ENCODE measurements at places on chromosomes 2 and 18.

GRCh38 chr2:24739354-24740025 is 53.7 kb downstream of the PTRHD1 start:
- DNase-seq, result no peak

DNA sequence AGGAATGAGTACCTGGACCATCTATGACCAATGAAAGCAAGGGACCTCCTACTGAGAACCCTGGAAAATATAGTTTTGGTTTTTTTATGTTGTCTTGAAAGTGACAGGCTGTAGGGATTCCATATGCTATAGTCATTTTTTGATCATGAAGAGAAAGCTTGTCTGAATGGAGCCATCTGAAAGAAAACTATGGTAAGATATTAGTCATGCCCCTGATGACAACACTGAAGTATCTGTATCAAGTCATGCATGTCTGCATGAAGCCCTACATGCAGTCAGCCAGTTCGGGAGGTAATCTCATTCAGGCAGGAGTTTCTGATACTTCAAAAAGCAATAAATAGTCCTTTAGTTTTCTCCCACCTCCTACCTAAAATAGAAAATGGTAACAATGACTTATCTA is 1042.0 kb downstream of the DPP10 start:
- no peak for DNase-seq

- DNase-seq, result no peak
Observed at GRCh38 chr2:39492095-39492590, 55.1 kb upstream of the MAP4K3 start.

DNA sequence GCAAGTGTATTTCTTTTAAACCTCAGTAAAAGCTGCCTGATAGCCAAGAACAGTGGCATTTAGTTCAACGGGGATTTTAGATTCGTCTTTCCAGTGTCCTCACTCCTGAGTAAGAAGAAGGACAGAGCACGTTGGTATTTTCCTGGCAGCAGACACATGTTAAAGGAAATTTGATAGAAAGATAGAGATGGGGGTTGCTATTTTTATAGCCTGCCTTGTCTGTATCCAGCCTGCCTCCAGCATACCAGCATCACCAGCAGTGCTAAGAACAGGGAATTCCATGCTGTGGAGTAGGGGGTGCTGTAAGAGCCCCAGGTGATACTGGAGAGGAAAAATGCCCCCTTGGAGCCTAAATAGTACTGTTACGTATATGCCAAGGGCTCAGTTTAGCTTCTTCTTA is 1.1 kb upstream of the SMYD1 start:
- DNase-seq, result no peak

- DNase-seq, result no peak
Observed at GRCh38 chr18:32301976-32302743, 112.3 kb downstream of the MEP1B start.

- DNase-seq, result no peak
Observed at GRCh38 chr2:110820128-110820527, 87.8 kb downstream of the ACOXL start.

- DNase-seq, result no peak
Observed at GRCh38 chr18:49135877-49136276, 185.1 kb upstream of the SMAD7 start.

DNA sequence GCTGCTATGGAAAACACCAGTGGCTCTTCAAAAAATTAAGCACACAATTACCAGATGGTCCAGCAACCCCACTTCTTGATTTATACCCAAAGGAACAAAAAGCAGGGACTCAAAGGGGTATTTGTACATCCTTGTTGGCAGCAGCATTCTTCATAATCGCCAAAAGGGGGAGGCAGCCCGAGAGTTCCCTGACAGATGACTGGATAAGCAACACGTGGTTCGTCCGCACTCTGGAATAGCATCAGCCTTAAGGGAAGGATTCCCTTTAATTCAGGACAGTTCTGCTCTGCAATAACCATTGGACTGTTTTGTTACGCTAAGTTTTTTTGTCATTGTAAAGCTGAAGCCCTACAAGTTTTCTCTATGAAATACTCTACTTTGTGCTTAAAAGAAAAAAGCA is 76.7 kb upstream of the TWIST2 start:
- DNase-seq, result no peak

DNA sequence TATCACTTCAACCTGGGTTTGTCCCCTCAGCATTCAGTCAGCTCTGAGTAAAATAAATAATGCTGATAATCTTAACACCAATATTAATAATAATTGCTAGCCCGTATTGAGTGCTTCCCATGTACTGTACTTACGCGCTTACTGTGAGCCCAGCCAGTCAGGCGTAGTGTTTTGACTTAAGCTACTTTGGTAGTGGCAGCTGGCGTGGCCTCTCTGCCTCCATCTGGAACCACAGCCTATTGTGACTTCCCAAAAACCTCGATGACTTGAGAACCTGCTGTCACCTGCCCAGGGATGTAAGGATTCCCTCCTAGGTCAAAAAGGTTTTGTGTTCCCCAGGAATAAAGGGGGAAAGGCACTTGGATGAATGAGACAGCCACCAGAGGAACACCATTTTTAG is 53.2 kb downstream of the SUMO1 start:
- DNase-seq, result no peak

DNA sequence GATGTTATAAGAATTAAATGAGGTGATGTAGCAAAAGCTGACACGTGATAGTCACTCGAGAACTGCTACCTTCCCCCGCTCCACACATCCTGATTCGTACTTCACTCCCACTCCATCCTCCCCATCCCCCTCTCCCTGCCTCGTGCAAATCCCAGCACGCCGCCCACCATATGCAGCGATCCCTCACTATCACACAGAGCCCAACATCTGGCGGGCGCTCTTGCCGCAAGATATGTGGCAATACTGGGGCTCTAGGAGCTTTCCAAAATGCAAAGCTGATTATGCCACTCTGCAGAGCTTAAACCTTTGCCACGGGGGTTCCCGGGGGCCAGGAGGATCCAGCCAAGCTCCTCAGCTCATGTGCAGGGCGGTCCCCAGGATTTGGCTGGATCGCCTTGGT is 37.4 kb downstream of the DNMT3A start:
- DNase-seq, result no peak

GRCh38 chr2:164771897-164772296 is 69.7 kb downstream of the COBLL1 start:
- no peak for DNase-seq

DNA sequence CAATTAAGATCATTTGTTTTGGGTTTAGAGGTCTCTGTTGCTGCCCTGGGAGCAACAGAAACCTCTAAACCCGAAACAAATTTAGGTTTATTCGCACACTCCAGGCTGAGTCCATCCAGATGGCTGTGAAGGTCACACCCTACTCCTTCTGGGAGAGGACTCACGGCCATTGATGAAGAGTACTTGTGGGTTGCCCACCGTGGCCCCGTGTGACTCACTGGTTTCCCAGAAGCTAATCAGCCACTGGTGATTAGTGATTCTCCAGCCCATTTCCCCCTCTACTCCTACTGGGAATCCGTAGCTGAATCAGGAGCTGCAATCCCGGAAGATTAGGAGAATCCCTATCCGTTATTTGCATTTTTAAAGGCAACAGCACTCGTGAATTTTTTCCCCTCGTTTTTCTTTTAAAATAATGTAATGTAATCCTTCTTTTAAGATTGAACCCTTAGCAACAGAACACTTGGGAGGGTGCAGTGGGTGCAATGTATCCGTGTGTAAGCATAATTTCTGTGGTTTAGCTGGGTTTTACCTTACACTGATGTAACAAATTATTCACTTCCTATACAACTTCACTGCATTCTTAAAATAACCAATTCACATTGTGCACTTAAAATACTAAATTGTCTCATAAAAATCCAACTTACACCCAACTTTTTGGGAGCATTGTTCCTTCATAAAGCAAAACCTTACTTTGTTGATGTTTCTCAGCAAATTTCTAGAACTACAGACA is 27.5 kb upstream of the EPAS1 start:
- DNase-seq, result no peak

- no peak for DNase-seq
Observed at GRCh38 chr18:34544930-34545329, 165.2 kb upstream of the DTNA start.

DNA sequence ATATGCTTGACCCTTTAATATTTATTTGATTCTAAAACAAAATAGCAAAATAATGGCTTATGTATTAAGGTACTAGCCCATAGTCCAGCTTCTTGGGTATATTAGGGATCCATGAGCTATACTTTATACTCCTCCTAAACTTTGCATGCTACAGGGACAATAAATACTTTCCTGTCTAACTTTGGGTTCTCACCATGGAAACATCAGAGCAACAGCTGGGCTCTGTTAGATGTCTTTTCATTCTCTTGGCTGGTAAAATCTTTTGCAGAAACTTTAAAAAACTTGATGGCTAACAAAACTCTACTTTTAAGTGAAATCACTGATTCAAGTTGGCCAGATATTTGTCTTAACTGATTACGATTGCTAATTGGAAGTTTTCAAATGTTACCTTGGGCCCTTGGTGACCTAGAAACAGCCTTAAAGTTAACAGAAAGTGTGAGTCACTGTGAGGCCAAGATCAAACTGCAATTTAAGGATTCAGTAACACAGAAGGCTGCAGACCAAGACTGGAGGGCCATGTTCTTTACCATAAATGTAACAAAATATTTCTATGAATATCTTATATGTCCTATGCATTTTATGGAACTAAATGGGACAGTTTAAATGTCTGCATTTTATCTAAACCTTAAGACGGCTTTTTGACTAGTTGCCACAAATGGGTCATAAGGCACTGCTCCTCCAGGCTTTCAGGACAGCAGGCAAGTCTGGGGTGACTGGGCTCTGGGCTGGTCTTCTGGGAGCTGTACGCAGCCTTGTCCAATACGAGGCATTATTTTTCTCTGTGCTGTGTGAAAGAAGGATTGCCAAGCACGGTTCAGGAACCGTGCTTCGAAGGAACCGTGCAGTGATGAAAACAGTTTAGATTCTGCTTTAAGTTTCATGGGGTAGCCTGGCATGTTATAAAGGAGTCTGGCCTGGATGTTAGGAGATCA is 188.5 kb downstream of the TPGS2 start:
- peak; percentile 39 for DNase-seq

DNA sequence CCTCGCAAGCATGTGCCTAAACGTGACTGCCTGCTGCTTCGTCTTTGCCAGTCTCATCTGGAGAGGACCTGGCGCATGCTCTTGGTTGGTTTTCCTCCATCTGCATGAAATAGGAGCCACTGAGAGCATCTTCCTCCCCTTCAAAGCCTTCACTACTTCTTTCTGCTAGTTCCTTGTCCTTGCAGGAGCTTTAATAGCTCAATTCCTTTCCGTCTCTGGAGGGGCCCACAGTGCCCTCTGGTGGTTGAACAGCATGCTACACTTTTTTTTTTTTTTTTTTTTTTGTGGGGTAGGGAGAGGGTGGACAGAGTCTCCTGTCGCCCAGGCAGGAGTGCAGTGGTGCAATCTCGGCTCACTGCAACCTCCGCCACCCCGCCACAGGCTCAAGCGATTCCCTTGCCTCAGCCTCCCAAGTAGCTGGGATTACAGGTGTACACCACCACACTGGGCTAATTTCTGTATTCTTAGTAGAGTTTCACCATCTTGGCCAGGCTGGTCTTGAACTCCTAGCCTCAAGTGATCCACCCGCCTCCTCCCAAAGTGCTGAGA is 59.6 kb downstream of the SP110 start:
- peak; percentile 23 for DNase-seq

GRCh38 chr2:9768388-9768787 is 74.9 kb upstream of the TAF1B start:
- DNase-seq, result no peak

- DNase-seq, result no peak
Observed at GRCh38 chr2:11923935-11924334, 177.5 kb downstream of the LPIN1 start.

- DNase-seq, result no peak
Observed at GRCh38 chr2:165692906-165693305, 101.1 kb downstream of the GALNT3 start.

Data from renal cortex interstitium (tissue), 15 donors.